ENCODE measurements at places on chromosomes 6 and 20. TPM values are rescaled to one million over a fixed set of nuclear protein-coding genes. Genes with fewer than 3 reads are reported as not detected.

The PTPRT gene
- not detected for polyA plus RNA-seq

The OR2H2 gene
- polyA plus RNA-seq: not detected

The ATAT1 gene
- polyA plus RNA-seq: 8.6 TPM

The WFDC2 gene
- polyA plus RNA-seq: not detected

The SLC22A16 gene
- not detected for polyA plus RNA-seq

The ZC3H12D gene
- polyA plus RNA-seq: 0.04 TPM

The RRP36 gene
- 54.0 TPM for polyA plus RNA-seq

The TTI1 gene
- polyA plus RNA-seq: 20.6 TPM

The DDR1 gene
- polyA plus RNA-seq: 43.5 TPM

The CSNK2A1 gene
- polyA plus RNA-seq: 155 TPM

The GSTA3 gene
- not detected for polyA plus RNA-seq

The GSTA1 gene
- polyA plus RNA-seq: not detected

The CCN5 gene
- 11.1 TPM for polyA plus RNA-seq
